ENCODE measurements at places on chromosomes 3 and 15. TPM values are rescaled to one million over a fixed set of nuclear protein-coding genes. Genes with fewer than 3 reads are reported as not detected.

KCNMB2 gene
- total RNA-seq, result 8.3 TPM

- no peak for DNase-seq
Observed at GRCh38 chr3:24890012-24890411, 395.4 kb upstream of the THRB start.

ENTPD3 gene
- 20.8 TPM for total RNA-seq

GRCh38 chr3:19543212-19543841, 390.7 kb downstream of the EFHB start:
- DNase-seq, result no peak

CNTN3 gene
- 21.3 TPM for total RNA-seq
